IMR-90 (cell line): ENCODE measurements at places on chromosomes 2 and 18.

DNA sequence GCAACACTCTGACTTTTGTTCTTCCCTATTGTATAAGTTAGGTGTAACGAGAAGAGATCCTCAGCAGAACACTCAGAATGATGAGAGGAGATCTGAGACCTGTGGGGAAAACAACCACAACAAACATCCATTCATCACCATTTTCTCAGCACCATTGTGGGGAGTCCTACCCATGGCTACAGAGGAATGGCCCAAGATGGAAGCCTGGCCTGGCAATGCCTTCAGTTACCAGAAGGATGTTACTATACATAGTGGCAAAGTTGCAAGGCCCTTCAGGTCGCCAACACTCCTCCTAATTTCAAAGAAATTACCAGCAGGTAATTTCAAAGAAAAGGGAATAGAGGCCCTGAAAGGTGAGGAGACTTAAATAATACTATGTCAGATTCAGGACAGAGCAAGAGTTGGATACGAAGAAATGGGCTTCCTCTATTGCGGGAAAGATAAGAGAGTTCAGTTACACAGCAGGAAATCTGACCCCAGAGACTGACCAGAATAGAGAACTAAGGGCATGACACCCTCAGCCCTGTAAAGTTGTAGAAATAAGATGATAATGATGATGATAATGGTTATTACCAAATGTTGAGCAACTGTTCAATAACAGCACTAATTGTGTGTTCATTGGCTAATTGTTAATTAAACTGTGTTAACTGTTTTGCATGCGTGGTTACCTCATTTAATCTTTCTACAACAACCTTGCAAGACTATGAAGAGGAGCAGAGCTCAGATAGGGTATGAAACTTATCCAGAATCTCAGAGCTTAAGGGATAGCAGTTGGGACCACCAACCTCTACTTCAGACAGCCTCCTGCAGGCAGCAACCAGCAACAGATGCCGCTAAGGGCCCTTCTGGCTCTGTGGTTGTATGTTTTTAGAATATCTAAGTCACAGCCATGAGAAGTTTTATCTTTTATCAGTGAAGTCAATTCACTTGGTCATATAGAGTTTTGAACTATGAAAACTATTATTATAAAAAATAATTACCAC, 37.5 kb downstream of the DHRS9 start:
- no peak for DNase-seq

- peak; percentile 29 for DNase-seq
Measured at GRCh38 chr2:54247115-54247514, 8.9 kb downstream of the TSPYL6 start.

DNA sequence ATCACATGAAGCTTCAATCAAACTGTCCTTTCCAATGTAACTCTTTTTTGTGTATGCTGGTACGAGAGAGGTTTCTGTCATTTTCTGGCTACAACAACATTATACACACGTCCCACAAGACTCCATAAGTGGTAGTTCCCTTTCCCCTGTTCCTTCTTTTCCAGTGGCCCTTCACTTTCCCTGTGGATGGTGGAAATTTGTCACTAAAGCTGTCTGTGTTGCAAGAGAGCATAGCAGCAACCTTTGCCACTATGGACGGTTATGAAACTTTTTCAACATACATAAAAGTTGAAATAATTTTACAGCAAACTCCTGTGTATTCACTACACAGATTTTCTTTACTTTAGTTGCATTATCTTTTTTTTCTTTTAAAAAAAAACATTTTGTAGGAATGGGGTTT, 18.7 kb downstream of the DBI start:
- no peak for DNase-seq

DNA sequence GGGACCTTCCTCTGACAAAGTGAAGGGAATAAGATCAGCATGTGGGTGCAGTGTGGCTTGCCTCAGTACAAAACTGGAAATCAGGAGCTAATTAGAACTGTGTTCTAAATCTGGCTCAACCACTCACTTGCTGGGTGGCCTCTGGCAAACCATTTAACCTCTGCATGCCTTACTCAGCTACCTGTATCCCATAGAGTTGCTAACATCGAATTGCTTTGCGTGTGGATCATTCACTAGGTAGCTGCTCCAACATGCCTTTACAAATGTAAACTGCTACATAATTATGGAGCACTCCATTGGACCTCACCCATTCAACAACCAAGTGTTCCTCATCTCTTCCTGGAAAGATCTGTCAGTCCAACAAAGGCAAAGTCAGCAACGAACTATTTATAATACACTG, 19.0 kb downstream of the PLEKHM3 start:
- DNase-seq = no peak

DNA sequence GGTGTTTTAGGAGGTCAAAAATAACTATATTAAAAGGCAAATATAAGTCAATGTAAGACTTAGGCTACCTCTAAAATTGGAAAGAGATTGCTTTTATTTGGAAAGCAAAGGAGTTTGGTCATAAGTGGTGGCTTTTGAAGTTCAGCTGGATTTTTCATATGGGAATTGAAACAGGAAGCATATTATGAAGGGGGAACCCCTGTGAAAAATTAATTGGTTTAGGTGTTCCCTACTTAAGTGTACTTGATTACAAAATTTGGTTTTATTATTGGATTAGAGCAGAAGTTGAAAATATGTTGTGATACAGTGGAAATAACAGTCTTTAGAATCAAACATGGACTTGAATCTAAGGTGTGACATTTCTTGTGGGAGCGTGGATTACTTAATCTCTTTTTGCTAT, 121.4 kb upstream of the TTC27 start:
- DNase-seq = no peak

DNA sequence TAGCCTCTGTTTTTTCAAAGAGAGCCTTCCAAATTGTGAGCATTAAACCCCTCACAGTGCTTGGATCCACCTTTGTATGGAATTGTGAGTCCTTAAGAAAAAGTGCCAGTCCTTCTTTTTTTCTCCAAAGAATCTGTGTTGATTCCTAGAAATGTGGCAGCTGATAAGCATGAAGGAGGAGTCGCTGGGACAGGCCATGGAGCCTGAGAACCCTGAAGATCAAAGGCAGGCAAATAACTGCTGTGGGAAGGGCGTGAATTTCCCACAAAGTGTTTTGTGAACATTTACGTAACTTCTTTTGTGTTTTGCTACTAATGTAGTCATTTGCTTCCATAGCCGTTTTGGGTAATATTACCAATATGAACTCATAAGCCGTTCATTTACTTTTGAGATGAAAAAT, 27.7 kb upstream of the CHMP1B start:
- no peak for DNase-seq

- no peak for DNase-seq
Measured at GRCh38 chr2:184444217-184444616, 154.1 kb upstream of the ZNF804A start.

DNA sequence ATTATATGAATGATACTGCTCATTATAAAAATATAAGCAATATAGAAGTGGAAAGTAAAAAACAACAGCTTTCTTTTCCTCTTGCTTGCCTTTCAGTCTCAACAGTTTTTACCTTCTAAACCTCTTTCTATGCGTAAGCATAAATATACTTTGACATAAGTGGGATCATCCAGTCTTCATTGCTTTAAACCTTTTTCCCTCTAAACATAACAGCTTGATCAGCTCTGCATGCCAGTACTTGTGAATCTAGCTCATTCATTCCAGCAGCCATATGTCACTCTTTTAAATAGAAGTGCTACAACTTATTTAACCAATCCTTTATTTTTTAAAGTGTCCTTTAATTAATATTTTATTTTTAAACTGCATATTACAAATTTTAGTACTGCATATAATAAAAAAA, 88.1 kb downstream of the TTC27 start:
- peak; percentile 63 for DNase-seq

GRCh38 chr2:122639711-122640110, 884.3 kb downstream of the TSN start:
- DNase-seq = no peak

DNA sequence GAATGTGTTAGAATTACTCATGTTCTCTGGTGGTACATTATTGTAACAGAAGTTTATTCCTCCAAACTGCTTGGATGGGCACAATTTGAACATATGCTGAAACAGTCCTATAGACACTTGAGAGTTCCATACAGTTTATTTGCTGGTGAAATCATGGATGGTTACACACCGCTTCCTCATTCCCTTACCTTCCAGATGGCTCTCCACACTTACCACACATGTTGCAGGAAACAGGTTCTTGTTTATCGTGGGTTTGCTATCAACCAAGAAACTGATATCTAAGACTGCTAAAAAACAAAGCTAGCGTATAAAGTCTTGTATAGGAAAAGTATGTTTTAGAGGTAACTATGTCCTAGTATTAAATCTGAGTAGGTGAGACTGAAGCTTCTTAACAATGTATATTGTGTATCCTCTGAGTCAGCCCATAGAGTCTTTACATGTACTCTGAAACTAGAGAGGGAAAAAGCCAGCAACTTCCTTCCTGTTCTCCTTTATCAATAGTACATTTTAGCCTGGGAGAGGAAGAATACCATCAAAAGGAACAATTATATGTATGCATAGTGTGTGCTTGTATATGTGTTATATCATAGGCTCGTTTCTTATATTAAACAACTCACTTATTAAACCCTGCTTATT, 313.1 kb downstream of the PLCL1 start:
- DNase-seq = no peak

- no peak for DNase-seq
Measured at GRCh38 chr2:207133458-207133819, 32.3 kb downstream of the KLF7 start.

DNA sequence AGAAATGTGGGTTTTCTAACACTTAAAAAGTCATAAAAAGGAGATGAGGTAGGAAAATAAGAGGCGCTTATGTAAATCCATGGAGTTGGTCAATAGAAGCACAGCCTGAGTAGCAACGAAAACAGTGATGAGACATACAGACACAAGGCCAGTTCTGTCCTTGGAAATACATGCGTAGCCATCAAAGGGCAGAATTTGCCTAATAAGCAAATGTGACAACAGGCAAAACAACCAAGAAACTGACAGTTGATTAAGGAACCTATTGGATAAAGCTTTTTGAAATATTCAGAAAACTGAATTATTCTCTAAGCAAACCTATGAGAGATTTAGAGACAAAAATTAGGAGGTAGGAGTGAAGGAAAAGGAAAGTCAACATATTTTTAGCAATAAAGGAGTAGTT, 586.3 kb downstream of the PLCL1 start:
- DNase-seq = no peak

- DNase-seq = peak; percentile 24
Measured at GRCh38 chr2:6780765-6781274, 84.9 kb downstream of the CMPK2 start.

GRCh38 chr2:38754506-38754905, 3.3 kb upstream of the SRSF7 start:
- no peak for DNase-seq

GRCh38 chr18:3499501-3499900, 49.5 kb downstream of the TGIF1 start:
- no peak for DNase-seq

DNA sequence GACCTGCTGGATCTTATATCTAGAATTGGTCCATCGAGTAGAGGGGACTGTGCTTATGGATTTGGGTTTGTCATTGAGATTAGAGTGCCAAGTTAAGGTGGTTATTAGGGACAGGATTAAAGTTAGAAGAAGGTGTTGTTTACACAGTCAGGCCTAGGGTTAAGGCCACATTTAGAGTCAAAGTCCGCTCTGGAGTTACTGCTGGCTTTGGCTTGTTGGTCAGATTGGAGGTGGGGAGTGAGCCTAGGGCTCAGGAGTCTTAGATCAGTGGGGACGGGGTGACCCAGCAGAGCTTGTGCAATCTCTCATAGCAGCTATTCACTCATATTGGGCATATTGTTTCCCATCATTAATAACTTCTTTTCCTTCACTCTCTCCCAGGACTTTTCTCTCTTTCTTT, 13.5 kb upstream of the EPAS1 start:
- no peak for DNase-seq

DNA sequence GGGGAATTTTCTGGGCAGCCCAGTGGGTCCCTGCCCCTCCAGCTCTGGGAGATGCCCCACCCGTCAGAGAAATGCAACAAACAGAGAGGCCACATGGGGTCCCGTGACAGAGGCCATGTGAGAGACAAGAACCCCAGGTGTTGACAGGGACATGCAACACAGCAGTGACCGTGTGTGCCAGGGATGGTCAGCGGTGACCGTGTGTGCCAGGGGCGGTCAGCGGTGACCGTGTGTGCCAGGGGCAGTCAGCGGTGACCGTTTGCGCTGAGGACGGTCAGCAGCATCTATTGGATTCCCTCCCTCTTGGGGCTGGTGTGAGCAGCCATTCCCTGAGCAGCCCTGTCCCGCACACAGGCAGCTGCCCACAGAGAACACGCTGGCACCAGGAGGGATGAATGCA, 146.6 kb upstream of the OTOS start:
- no peak for DNase-seq

DNA sequence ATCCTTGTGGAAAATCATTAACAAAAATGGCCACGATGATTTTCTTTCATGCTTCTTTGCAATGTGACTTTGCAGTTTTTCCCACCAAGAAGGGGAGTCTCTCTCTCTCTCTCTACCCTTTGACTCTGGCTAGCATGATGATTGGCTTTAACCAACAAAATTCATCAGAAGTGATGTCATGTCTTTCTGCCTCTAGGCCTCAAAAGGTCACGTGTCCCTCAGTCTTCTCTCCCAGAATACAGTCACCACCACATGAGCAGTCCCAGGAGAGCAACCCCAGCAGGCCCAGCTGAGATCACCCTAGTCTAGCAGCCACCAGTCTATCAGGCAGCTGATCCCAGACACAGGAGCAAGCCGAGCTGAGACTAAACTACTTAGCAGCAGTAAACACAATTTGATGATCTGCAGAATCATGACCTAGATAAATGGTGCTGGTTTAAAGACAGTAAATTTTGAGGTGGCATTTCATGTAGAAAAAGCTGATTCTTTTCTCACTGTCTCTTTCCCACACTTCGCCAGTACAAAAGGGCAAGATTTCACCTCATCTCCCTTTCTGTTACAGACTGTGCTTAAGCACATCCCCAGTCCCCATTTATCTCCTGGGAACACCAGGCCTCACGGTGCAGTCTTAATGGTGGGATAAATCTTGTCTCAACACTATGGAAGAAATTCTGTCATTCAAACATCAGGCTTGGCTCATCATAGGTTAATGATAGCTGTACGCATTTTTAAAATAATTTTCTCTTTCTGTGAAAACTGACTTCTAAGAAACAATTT, 132.7 kb downstream of the SCG2 start:
- peak; percentile 87 for DNase-seq

- DNase-seq = no peak
Measured at GRCh38 chr18:79486356-79487182, 90.8 kb downstream of the NFATC1 start.

DNA sequence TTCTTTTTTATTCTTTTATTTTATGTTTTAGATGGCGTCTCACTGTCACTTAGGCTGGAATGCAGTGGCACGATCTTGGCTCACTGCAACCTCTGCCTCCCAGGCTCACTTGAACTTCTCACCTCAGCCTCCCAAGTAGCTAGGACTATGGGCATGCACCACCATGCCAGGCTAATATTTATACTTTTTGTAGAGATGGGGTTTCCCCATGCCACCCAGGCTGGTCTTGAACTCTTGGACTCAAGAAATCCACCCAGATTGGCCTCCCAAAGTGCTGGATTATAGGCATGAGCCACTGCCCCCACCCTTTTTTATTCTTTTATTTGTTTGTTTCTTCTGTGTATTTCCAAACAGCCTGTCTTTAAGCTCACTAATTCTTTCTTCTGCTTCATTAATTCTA, 306.7 kb upstream of the THUMPD2 start:
- DNase-seq = no peak

GRCh38 chr2:240424341-240425235, 10.9 kb upstream of the GPC1 start:
- no peak for DNase-seq
